A549 treated with CORT108297 at 1 μM for 4 hours (cell line): ENCODE measurements at places on chromosomes 3 and 15. TPM values are rescaled to one million over a fixed set of nuclear protein-coding genes. Genes with fewer than 3 reads are reported as not detected.

Gene PP2D1
- total RNA-seq = not detected in 5 replicates

Gene CTXND1
- 0.01 to 0.02 TPM (median 0.01 TPM) in 3 of 5 replicates, not detected in the others for total RNA-seq

Gene ACTC1
- total RNA-seq = 0.13 to 0.38 TPM (median 0.24 TPM) in 5 replicates

Gene ELL3
- 1.3 to 2.5 TPM (median 1.8 TPM) in 5 replicates for total RNA-seq

Gene TXNRD3
- total RNA-seq = 5.9 to 6.9 TPM (median 6.5 TPM) in 5 replicates
